AG09319 (cell line): ENCODE measurements at places on chromosomes 12 and 14.

DNA sequence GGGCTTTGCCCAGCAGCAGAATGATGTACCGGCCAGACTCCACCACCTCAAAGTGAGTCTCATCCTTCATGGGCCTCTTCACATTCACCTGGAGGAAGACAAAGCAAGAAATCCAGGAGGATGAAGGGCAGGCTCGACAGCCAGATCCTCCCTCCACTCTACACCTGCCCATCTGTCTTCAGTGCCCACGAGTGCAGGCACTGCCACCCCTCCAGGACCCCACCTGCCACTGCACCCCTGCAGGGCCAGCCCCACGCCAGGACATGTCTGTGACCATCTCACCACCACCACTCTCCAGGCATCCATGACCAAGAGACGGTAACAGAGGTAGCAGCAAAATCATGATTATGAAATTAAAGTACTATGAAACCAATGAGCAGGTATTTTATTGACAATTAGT is 84.3 kb upstream of the ANO2 start:
- DNase-seq: no peak

GRCh38 chr12:19654650-19655376 is 215.5 kb downstream of the AEBP2 start:
- peak; percentile 11 for DNase-seq

- DNase-seq: no peak
Measured at GRCh38 chr14:102593825-102594137, 1.3 kb downstream of the RCOR1 start.

GRCh38 chr14:89418976-89419375 is 1.9 kb upstream of the FOXN3 start:
- DNase-seq: no peak

DNA sequence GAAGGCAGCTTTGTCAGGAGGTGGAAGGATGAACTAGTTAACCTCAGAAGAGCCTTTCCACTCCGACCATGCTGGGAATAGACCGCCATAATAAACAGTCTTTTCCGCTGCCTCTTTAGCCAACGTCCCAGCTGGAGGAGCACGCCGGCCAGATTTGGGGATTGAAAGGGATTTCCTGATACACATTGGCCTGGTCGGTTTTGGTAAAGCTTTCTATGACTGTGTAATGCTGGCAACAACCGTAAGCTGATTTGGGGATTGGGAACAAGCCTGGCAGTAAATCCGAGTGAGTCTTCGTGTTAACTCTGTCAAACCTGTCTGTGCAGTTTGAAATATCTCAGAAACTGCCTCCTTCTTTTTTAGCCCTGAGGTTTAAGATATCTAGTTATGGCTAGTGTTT is 87.0 kb downstream of the DAD1 start:
- DNase-seq: no peak
